ENCODE measurements at places on chromosomes 3 and 15.

DNA sequence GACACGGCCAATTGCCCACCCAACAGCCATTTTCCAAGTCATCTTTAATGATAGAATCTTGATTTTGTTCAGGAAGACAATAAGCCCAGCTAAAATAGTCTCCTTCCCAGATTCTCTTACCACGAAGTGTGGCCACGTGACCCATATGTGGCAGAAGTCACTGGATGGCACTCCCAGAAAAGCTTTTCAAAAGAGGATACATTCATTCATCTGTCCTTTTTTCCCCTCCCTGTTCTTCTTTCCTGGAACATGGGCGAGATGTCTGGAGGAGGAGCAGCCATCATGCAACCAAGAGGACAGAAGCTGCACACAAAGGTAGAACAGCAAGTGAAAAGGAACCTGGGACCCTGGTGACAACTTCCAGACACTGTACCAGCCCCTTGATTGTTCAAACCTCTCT lies 174.7 kb downstream of the UACA start:
- no peak for DNase-seq

DNA sequence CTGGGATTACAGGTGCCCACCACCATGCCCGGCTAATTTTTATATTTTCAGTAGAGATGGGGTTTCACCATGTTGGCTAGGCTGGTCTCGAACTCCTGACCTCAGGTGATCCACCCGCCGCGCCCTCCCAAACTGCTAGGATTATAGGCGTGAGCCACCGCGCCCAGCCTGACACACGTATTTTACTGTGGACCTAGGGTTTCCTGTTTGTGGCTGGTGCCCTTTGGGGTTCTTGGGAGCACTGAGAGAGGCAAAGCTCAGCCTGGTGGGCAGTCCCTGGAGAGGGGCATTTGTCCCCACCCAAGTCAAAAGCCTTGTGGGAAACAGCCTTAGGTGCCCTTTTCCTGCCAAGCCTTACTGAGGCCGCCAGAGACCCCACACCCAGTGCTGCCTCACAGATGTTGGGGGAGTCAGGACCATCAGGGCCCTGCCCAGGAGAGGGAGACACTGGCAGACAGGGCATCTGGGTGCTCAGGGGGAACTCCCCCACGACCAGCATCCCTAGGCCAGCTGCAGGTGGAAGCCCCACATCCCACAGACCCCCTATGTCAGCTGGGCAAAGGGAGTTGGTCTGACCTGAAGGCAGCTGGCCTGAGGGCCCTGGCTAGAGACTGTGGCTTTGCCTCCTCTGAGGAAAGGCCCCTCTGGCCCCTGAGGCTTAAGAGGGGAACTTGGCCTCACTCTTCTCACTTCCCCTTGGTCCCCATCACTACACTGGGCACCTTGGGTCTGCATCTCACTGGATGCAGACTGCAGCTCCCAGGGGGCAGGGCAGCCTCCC lies 35.1 kb downstream of the DNAH1 start:
- DNase-seq = no peak

DNA sequence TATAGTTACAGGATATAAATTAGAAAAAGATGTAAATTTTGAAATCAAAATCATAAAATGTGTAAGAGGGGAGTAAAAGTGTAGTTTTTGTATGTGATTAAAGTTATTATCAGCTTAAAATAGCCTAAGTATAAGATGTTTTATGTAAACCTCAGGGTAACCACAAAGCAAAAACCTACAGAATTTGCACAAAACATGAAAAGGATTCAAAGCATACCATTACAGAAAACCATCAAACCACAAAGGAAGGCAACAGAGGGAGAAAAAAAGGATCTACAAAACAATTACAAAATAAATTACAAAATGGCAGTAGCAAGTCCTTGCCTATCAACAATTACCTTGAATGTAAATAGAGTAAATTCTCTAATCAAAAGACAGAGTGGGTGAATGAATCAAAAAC lies 36.7 kb upstream of the MYLK start:
- no peak for DNase-seq

- no peak for DNase-seq
Measured at GRCh38 chr3:177340243-177340830, 143.1 kb upstream of the TBL1XR1 start.

- no peak for DNase-seq
Measured at GRCh38 chr15:39200586-39200985, 380.3 kb upstream of the THBS1 start.

GRCh38 chr3:36543276-36543997 lies 163.1 kb downstream of the STAC start:
- no peak for DNase-seq

DNA sequence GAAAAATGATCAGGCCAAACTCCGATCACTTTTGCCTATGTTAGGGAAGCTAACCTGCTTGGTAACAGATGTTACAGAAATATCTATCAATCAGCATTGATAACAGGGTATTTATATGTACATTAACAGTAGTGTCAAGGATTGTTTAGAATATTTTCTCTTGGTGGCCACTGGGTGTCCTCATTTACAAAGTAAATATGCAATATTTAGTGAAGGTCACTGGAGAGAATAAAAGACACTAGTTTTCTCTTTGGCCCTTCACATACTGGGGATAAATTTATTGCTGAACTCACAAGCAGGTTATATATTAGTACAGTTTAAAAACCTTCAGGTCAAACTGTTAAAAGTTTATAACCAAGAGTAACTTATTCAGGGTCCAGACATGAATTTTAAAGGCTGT lies 69.0 kb downstream of the TIGIT start:
- DNase-seq = no peak

DNA sequence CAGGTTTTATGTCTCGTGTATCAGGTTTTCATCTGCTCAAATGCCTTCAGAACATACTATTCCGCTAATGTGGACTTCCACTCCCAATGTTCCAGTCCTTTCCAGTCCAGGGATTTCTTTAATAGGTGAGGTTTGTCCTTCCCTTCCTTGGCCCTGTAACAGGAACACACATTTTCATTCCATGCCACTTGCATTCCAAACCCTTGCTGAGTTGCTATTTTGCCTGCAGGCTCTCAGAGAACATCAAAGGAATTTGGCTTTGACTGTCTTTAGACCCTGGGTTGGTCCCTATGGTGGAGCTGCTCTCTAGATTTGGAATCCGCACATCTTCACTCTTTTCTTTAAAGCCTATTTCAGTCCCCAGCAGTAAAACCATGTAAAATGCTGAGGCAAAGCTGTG lies 12.3 kb upstream of the ALCAM start:
- no peak for DNase-seq

DNA sequence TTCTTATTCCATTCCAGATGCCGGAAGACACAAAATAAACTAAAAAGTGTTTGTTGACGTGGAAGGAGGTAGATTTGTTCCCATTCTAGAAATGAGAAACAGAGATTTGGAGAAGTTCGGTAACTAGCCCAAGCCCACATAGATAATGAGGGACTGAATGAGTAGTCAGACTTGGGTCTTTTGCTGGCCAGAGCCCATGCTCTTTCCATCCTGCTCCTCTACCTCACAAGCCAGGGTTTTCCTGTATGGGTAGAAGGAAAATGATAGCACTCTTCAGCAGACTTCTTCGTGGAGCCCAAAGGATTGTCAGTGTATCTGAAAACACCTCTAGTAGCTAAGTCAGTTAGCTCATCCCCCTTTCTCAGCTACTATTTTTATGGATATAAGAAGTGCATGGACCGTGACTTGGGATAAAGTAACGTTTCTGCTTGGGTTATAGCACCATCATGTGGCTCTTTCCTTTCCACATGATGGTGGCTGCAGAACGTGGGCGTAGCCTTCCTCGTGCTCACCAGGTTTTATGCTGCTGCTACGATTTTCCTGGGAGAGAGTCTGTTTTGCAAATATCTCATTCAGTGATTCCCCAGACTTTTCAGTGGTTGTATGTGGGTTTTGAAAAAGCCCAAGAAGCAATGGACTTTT lies 84.6 kb downstream of the DGKG start:
- peak; percentile 31 for DNase-seq

- DNase-seq = no peak
Measured at GRCh38 chr3:161793194-161793930, 296.8 kb downstream of the OTOL1 start.

- DNase-seq = no peak
Measured at GRCh38 chr3:11717768-11718636, 74.3 kb upstream of the VGLL4 start.

- DNase-seq = peak; percentile 61
Measured at GRCh38 chr3:107235928-107236315, 141.3 kb upstream of the CCDC54 start.

GRCh38 chr15:22974745-22975144 lies 5.4 kb downstream of the CYFIP1 start:
- DNase-seq = peak; percentile 76

- no peak for DNase-seq
Measured at GRCh38 chr3:116524453-116525210, 79.3 kb upstream of the LSAMP start.

GRCh38 chr3:5270666-5271371 lies 83.3 kb downstream of the EDEM1 start:
- DNase-seq = no peak

DNA sequence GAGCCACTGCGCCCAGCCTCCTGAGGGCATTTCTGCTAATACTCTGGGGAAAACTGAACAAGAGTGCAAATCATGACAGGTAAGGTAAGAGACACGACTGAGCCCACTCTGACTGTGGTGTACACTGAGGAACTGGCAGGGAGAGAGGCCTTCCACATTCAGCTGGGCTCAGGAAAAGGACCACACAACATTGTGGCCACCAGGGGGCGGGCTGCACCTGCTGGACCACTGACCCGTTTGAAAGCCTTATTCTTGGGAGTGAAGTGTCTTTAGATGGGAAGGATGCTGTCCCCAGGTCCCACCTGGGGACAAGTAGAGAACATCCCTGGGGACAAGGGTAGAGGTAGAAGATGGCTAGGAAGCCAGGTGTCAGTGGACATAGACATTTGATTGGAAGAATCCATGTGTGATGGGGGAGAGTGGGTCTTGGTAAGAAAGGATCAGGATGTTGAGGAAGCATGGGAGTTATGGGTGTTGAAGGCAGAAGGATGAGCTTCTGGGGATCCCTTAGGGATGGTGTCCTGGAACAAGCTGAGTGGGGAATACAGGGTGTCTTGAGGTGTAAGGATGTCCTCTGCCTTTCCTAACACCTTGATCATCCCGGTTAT lies 6.2 kb upstream of the CTDSPL start:
- peak; percentile 84 for DNase-seq

- DNase-seq = no peak
Measured at GRCh38 chr3:12751571-12751970, 7.5 kb downstream of the TMEM40 start.

GRCh38 chr15:65333856-65334255 lies 29.4 kb downstream of the RNU5B-1 start:
- DNase-seq = no peak

GRCh38 chr3:45608885-45609284 lies 14.3 kb downstream of the LIMD1 start:
- no peak for DNase-seq

GRCh38 chr3:125116311-125117080 lies 60.7 kb upstream of the HEG1 start:
- DNase-seq = no peak

GRCh38 chr3:184808021-184808420 lies 3.9 kb upstream of the VPS8 start:
- DNase-seq = no peak

GRCh38 chr15:46496491-46497115 lies 861.8 kb downstream of the SQOR start:
- DNase-seq = no peak

DNA sequence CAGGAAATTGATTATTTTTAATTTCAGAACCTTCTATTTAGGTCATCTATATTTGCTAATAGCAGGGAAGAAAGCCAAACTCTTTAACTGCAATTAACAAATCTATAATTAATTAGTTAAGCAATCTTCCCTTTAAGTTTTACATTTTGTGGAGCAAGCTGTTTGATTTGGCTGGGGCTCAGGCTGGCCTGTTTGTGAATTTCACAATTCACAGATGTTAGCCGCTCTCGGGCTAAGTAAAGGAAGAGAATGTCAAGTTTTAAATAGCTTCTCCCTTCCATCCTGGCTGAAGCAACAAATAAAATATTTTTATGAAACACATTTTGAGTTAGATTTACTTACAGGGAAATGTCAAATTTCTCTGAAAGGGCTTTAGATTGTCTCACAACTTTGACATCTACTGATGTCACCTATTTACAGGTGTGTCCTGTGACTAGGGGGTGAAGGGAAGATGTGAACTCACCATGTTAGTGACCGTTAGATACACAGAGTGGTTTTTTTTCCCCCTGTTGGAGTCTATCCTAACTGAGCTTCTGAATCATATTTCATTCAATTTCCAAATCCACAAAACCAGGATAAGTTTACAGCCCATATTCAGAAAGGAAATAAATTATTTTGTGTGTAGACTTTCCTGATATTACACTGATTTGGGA lies 1.3 kb upstream of the TP63 start:
- no peak for DNase-seq

DNA sequence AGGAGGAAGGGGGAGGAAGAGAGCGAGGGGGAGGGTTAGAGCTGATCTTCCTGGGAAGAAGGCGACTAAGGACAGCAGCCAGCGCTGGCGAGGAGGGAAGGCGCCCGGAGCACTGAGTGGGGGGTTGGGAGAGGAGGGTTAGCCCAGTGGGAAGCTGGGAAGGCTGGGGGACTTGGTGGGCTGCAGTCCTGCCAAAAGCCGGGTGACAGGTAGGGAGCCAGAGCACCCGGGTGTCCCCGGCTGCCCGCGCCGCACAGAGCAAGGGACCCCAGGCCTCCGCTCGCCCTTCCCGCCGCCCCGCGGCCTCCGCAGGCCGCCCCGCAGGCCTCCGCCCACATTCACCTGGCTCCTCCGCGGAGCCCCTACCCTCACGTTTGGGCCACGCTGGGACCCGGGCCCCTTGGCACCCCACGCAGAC lies 448 bp downstream of the SLC12A8 start:
- DNase-seq = no peak

DNA sequence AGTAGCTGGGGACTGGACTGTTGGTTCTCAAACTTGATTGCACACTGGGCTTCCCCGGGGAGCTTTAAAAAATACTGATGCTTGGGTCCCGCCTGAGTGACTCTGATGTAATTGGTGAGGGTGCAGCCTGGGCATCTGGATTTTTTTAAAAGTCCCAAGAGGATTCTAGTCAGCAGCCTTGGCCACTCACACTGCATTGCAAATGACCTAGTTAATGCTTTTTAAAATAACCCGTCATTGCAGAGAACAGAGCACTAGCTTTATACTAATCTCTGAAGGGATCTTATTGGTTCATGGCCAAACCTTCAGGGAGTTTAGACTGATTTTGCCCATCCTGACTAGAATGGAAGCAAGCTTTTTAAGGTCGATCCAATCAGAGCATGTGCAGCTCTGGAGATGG lies 310.6 kb upstream of the PROK2 start:
- no peak for DNase-seq

- peak; percentile 48 for DNase-seq
Measured at GRCh38 chr3:34056181-34056910, 257.9 kb downstream of the PDCD6IP start.

GRCh38 chr15:60073466-60073840 lies 69.3 kb downstream of the FOXB1 start:
- no peak for DNase-seq

DNA sequence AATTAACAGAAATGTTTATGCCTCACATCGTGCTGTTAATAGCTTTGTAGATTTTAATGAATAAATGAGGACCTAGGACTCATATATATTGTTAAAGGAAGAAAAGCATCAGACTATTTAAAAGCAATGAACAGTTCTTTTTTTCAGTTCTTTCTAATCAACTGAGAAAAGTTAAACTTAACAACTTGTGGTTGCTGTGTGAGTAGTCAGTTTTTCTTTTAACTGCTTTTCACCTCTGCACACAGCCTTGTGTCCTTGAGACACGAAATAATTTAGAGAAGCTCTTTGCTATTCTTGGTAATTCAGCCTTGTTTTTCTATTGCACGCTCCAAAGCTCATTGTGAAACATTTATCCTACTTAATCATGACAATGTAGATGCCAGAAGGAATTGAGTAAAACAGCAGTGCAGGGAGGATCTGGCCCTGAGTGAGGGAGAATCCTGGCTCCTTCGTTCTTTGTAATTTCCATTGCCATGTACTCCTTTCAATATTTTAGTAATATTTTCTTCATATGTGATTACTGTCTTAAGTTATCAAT lies 499.0 kb downstream of the PYDC2 start:
- DNase-seq = no peak

Measured in KBM-7 (cell line).